ENCODE measurements at places on chromosomes 5 and 9. TPM values are rescaled to one million over a fixed set of nuclear protein-coding genes. Genes with fewer than 3 reads are reported as not detected.

DNA sequence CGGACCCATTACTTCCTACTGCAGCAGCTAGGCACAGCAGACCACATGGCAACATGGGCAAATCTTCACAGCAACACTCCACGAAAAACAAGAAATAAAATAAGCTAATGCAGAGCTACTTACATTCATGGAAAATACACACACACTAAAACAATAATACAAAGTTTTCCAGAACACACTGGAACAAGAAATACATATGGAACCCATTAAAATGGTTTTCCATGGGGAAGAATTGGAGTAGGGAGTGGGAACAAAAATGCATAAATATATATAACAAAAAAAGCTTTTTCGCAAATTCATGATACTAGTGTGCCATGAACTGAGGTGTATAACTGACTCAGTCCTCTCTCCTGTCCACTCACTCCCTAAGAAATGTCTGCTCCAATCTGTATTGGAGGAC is 8.3 kb downstream of the ADAMTS12 start:
- DNase-seq: no peak

GRCh38 chr5:36573438-36573837 is 33.0 kb upstream of the SLC1A3 start:
- no peak for DNase-seq

DNA sequence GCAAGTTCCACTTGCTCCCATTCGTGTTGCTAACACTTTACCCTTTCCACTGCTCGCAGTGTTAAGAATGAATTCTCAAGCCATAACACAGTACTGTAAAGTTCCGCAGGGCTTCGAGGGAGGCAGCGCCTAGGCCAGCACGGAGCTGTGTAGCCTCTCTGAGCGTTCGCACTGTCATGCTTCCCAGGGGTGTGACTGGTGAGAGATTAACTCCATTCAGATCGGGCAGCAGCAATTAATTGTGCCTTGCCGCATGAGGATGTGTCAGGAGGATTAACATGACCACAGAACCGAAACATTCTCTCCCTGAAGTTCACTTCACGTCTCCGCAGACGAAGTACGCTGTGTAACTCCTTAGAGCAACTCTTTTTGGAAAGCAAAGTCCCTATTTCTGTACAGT is 23.2 kb downstream of the ZBTB34 start:
- no peak for DNase-seq

- no peak for DNase-seq
These were observed 8.0 kb downstream of the PTCD2 start for GRCh38 chr5:72328172-72328571.

DNA sequence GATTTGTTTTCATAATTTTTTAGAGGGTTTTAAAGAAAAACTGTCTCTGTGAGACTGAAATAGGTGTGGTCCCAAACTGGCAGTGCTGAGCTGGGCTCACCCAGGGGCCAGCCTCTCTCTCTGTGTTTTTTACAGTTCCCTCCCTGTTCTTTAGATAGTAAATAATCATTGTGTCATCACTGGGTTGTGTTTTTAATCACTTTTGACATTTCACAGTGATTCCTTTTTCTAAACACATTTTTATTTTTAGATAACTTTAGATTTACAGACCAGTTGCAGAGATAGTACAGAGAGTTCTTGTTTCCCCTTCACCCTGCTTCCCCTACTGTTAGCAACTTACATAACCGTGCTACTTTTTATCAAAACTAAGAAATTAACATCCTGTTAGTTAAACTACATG is 44.4 kb downstream of the MAP1B start:
- DNase-seq: no peak

GRCh38 chr5:158320178-158320674 is 461.3 kb upstream of the CLINT1 start:
- DNase-seq: no peak

- no peak for DNase-seq
These were observed 95.3 kb upstream of the GNA14 start for GRCh38 chr9:77743386-77743785.

DNA sequence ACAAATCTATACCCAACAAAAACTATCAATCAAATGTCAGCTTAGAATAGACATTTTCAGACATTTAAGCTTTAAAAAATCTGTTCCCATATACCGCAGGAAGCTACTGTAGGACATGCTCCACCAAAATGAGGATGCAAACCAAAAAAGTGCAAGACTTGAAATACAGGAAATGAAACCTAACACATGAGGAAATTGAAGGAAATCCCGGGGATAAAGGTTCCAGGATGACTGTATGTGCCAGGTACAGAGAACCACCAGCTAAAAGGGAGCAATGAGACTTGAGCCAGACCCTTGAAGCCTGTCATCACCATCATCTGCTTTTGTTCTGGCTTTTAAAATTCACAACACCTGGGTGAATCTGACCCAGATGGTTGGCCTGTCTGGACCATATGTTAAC is 21.4 kb downstream of the DIAPH1 start:
- DNase-seq: no peak

- DNase-seq: no peak
These were observed 192.1 kb downstream of the ERCC6L2 start for GRCh38 chr9:96067600-96067999.

- no peak for DNase-seq
These were observed 16.7 kb downstream of the HMHB1 start for GRCh38 chr5:143828710-143829109.

- DNase-seq: no peak
These were observed 144.6 kb upstream of the PCA3 start for GRCh38 chr9:76619640-76620039.

- DNase-seq: no peak
These were observed 200.8 kb downstream of the CRB2 start for GRCh38 chr9:123556464-123557435.

DNA sequence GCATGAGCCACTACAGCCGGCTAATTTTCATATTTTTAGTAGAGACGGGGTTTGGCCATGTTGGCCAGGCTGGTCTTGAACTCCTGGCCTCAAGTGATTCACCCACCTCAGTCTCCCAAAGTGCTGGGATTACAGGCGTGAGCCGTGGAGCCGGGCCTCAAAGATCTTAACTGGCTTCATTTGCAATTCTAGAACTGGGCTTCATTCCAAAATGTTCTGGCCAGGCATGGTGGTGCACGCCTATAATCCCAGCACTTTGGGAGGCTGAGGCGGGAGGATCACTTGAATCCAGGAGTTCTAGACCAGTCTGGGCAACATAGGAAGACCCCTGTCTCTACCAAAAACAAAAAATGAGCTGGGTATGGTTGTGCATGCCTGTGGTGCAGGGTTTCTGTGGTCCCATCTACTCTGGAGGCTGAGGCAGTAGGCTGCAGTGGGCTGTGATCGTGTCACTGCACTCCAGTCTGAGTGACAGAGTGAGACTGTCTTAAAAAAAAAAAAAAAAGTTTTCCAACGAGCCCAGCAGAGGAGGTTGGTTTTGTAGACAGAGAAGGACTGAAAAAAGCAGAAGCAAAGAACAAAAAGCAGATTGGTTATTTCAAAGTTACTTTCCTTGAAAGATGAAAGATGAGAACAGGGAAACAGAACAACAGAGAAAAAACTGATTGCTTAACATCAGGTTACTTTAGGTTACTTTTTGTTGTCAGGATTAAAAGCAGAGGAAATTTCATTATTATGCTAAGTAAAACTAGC is 78.2 kb downstream of the ANKRD55 start:
- DNase-seq: no peak

- DNase-seq: no peak
These were observed 175.8 kb downstream of the WDR70 start for GRCh38 chr5:37554938-37555337.

DNA sequence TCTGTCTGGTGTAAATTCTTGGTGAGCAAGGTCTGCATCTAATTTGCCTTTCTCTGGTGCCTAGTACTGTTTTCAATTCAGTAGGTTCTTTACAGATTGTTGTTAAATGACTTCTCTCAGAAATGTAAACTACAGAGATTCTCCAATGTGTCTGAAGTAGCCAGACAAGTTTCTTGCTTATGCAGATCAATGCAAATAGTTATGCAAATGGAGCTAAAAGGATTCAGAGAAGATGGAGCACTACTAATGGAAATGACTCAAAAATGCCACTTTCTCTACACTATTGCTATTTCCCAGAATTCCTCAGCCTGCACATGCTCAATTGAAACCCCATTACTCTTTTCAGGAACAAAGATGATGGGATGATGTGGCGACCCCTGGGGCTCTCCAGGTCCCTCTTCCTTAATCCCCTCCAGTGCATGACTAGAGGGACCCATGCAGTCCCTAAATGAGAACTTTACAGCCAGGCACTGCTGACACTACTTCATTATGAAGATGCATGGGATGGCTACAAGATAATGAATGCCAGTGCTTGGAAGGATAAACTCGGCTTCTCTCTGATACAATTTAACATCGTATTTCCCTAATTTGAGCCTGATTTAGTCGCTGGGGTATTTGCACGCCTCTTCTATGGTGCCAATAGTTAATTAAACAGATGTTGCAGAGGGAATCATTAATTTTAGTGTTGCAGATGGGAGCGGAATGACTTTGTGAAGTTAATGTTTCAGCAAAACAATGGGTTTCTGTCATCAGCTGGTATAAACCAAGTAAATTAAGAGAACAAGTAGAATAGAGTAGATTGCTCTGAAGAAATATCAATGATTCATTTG is 753.2 kb downstream of the TLR4 start:
- DNase-seq: no peak

GRCh38 chr5:14896131-14896530 is 24.6 kb upstream of the ANKH start:
- DNase-seq: no peak

GRCh38 chr9:114312513-114312875 is 10.4 kb upstream of the ORM1 start:
- DNase-seq: no peak

GRCh38 chr9:124180557-124180956 is 77.2 kb upstream of the NEK6 start:
- DNase-seq: no peak

DNA sequence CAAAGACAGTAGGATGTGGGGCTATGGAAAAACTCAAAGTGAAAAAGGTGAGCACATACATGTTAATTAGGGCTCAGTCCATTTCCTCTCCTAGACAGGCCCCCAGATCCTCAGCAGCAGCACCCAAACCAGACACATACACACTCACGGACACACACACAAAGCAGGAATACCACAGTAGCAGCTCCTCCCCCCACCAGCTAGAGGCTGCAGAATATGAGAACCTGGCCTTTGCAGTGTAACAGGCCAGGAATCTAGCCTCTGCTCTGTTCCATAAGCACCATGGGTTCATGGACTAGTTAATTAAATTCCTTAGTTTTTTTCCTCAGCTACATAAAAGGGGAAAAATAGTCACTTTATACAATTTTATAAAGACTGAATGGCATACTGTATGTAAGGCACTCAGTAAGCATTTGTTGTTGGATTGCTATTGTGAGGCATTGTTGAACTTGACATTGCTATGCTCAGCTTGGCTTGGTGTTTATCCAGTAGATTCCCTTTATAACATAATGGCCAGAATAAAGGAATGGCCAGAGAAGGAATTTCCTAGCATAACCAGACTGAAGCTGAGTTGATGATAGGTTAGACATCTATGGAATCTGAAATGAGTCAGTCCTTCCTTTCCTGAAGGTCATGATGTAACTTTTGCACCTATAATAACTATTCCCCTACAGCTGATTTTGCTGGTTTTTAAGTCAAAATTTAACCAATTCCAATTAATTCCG is 186.8 kb downstream of the SEMA5A start:
- DNase-seq: no peak

GRCh38 chr5:116923344-116923743 is 348.7 kb upstream of the SEMA6A start:
- no peak for DNase-seq

DNA sequence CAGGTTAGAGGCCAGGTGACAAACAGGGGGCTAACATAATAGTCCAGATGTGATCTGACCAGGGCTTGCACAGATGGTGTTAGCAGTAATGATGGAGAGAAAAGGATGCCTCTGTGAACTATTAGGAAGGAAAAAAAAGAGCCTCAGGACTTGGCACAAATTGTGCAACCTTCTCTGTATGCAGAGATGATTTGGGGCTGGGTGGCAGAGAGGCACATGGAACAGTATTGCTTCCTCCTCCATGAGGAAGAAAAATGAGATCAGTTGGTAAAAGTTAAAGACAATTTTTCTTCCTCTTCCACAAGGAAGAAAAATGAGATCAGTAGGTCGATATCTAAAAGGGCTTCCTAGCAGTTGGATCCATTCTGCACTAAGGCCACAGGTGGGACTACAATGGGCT is 13.9 kb upstream of the ANXA6 start:
- no peak for DNase-seq

- DNase-seq: peak; percentile 18
These were observed 41.8 kb downstream of the GRAMD2B start for GRCh38 chr5:126464959-126465358.

DNA sequence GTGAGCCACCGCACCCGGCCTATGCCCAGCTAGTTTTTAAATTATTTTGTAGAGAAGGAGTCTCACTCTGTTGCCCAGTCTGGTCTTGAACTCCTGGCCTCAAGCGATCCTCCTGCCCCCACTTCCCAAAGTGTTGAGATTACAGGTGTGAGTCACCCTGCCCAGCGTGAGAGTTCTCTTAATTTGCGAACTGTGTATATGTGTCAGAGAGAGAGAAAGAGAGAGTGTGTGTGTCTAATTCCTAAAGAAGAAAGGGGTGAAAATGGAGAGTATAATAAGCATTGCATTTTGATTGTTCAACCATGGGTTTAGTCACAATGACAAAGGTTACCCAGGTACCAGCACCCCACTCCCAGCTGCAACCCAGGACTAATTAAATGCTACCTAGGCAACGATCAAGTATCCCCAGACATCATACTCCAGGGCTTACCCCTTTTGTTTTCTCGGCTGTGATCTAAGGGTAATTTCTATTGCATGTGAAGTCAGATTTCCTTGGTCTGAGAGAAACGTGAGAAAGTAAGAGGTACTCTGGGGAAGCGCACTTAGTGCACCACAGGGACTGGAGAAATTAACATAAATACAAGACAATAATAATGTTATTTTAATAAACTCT is 16.6 kb downstream of the MAP1B start:
- no peak for DNase-seq

DNA sequence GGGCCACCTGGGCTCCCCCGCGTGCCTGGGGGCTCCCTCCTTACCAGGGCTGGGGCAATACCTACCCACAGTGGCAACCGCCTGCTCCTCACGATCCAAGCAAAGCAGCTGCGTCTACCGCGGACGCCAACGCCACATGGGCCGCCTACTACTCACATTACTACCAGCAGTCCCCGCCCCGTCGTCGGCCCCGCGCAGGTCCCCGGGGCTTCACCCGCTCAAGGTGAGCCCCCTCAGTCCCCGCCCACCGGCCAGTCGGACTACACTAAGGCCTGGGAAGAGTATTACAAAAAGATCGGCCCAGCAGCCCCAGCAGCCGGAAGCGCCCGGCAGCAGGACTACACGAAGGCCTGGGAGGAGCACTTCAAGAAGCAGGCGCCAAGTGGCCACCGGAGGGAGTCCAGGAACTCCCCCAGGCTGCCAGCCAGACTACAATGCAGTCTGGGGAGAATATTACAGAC is 106.0 kb upstream of the MTAP start:
- no peak for DNase-seq

- no peak for DNase-seq
These were observed 2.3 kb upstream of the TOR4A start for GRCh38 chr9:137275203-137275587.

The HAPLN1 gene
- 2.9 TPM for total RNA-seq

The ARHGAP26 gene
- 21.3 TPM for total RNA-seq

The PWWP2A gene
- 33.3 TPM for total RNA-seq

The GGTA1 gene
- not detected for total RNA-seq

The TAF11L13 gene
- total RNA-seq: not detected

The LEAP2 gene
- total RNA-seq: 2.0 TPM

The RLN2 gene
- total RNA-seq: 4.0 TPM

Measured in progenitor cell of endocrine pancreas (in vitro differentiated cells).